ENCODE measurements at places on chromosomes 7 and 10.

- no peak for DNase-seq
These were observed 50.9 kb downstream of the CUX1 start for GRCh38 chr7:101868191-101868950.

DNA sequence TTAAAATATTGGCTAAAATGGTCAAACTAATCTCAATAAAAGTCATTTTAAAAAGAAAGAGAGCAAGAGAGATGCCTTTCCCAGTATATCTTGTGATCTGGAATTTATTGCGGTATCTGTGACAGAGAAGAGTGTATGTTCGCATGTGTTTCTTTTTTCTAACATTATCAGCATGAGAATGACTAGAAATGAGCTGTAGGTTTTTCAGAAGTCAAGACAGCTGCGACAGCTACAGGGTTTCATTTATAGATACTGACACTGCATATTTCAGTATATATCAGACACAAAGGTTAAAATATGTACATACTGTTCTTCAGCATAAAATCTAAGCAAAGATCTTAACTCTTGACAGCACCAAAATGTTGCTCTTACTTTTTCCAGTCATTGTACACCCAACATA, 215.8 kb downstream of the JAZF1 start:
- DNase-seq = no peak

DNA sequence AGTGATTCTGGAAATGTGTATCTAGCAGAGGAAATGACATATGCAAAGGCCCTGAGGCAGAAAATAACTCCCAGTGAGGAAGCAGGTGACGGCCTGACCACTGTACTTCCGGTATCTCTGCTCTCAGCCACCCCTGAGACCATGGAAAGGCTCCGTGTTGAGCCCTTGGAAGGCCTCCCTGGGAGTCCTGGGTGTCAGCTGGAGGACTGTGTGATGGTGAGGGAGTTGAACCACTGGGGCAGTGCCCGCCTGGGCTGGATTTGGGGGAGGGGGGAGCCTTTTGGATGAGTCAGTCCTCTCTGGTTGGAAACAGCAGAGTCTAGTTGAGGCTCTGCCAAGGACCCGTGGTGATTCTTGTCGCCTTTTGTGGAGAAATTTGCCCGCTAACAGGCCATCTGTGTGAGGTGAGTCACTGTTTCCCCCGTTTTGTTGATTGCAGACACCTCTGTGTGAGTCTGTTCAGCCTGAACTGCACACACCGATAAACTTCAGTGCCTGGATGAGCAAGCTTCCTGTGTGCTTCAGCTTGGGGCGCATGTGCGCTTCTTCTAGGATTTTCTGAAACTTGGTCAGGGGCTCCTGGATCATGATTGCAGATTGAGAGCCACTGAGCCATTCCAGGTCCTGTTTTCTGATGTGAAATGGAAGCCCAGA, 98.6 kb downstream of the GRK5 start:
- peak; percentile 84 for DNase-seq

- no peak for DNase-seq
These were observed 7.4 kb upstream of the ARID5B start for GRCh38 chr10:61894133-61894532.

- peak; percentile 21 for DNase-seq
These were observed 111.4 kb upstream of the GLCCI1 start for GRCh38 chr7:7857143-7857583.

GRCh38 chr10:70552586-70552985, 50.0 kb downstream of the PRF1 start:
- no peak for DNase-seq

GRCh38 chr7:112779667-112780066, 10.5 kb downstream of the TMEM168 start:
- no peak for DNase-seq

- DNase-seq = no peak
These were observed 52.2 kb downstream of the IRF5 start for GRCh38 chr7:128989961-128990360.
